GM12864 (cell line): ENCODE measurements at places on chromosomes 4 and X.

DNA sequence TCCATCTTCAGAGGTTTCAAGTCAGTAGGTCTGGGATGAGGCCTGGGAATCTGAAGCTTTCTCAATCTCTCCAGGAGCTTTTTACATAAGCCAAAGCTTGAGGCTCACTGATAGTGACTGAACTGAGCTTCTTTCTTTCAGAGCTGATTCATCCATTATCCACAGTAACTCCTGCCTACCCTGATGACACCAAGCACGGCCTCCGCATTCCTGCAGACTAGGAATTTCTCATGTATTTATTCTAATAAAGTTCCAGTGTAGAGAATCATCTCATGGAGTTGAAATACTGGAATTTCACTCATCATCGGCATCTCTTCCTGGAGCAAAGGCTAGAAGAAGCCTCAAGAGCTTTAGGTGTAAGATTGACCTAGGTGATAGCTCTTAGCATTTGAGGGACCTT, 12.1 kb upstream of the DCTD start:
- DNase-seq: no peak

DNA sequence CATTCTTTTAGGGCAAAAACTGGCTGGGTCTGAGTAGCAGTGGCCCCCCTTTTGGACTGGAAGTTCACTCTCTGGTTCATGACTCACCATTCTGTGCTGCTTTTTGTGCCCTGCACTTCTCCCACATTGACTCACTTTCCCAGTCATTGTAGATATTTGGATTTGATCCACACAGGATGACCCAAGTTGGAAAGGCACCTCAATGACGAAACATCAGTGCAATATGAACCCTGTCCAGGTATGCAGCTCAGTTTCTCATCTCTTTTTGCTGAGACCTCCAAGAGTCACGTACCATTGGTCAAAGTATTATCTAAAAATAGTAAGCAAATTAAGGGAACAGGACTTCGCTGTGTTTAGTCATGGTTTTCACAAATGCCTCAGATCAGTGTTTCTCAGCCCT, 92.7 kb downstream of the CBLL2 start:
- no peak for DNase-seq

- DNase-seq: no peak
These were observed 5.7 kb downstream of the ENOPH1 start for GRCh38 chr4:82436130-82436529.

- DNase-seq: no peak
These were observed 31.1 kb downstream of the NSD2 start for GRCh38 chr4:1902243-1902642.

GRCh38 chr4:5009796-5010195, 9.5 kb downstream of the CYTL1 start:
- no peak for DNase-seq

- no peak for DNase-seq
These were observed 301.7 kb upstream of the CPEB2 start for GRCh38 chr4:14700544-14700943.

DNA sequence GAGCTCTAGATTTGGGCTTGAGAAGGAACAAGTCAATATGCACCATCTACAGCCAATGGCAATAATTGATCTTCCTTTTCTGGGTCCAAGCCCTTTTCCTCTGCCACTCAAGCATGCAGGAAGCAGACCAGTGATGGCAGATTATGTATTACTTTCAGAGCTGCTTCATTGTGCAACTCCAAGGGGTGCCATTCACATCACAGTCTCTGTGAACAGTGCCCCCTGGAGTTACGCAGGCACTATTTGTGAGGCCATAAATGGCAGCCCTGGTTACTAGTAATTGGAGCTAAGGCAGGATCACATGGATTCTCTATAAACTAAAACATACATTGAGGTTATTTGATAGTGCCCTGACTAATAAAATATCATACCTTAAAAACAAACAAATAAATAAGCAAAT, 313.4 kb upstream of the SLC7A11 start:
- DNase-seq: no peak

DNA sequence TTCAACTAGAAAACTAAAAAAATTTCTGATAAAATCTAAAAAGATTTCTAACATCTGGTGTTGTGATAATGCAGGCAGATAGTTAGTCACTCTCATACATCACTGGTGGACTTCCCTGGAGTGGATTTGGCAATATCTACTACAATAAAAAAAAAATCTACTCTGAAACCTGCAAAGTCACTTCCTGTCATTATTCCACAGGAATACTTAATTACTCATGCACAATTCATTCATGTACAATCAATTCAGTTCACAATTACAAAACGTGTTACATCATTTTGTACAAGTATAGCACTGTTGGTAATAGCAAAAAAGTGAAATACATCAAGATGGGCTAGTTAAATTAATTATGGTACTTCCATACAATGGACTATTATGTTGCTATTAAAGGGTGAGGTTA, 16.5 kb upstream of the RHOH start:
- no peak for DNase-seq

GRCh38 chr4:55819634-55820033, at the start of gene EXOC1L:
Gene EXOC1L, plus strand, starts transcription at chr4:55819790. Its CDS starts 237 bp downstream, at chr4:55820027.
- DNase-seq: no peak

GRCh38 chr4:41572516-41572915, 34.6 kb downstream of the LIMCH1 start:
- no peak for DNase-seq

DNA sequence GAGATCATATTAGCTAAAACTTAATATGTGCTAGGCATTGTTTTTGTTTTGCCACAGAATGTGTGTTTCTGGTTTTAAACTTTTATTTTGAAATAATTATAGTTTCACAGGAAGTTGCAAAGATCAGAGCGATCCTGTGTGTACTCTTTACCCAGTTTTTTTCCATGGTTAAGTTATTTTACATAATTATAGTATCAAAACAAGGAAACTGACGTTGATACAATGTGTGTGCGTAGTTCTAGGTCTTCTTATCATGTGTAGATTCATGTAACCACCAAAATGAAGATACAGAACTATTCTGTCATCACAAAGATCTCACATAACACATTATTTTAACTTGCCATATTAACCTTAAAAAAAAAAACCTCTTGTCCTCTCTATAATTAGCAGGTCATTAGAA, 69.2 kb downstream of the BLTP1 start:
- no peak for DNase-seq

DNA sequence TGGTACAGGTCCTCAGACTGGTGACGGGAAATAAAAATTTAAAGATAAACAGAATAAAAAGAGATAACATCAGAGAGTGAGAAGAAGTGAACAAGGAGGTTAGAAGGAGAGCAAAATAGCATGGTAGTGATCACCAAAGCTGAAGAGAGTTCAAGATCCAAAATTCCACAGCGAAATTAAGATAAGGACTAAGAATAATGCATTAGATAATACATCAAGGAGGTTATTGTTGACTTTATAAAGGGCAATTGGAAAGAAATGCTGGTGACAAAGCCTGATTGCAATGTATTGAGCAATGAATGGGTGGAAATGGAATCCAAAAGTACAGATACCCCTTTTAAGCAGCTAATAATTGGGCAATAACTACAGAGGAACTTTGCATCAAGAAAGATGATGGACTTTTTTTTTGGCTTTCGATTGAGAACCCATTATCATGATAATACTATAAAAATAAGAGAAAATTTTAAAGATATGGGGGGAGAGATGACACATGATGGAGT, 101.6 kb upstream of the MAP9 start:
- no peak for DNase-seq

DNA sequence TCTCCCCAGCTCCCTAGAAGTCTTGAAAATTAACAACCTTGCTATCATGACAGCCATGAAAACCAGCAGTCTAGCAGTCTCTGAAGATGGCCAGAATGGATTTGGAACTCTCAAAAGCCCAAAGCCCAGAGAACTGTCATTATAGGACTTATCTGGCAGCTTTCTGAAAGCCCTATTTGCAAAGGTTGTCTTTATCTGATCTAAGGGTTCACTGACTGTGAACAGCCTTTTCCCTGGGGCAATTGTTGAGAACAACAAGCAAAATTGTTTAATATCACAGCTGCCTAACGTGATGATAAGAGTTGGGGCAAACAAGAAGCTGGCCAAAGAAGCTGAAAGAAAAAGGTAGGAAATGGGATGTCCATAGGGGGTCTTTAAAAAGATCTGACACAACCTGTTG, 20.9 kb upstream of the KLHL8 start:
- DNase-seq: no peak

GRCh38 chr4:78481180-78481579, 70.4 kb upstream of the ANXA3 start:
- DNase-seq: no peak

DNA sequence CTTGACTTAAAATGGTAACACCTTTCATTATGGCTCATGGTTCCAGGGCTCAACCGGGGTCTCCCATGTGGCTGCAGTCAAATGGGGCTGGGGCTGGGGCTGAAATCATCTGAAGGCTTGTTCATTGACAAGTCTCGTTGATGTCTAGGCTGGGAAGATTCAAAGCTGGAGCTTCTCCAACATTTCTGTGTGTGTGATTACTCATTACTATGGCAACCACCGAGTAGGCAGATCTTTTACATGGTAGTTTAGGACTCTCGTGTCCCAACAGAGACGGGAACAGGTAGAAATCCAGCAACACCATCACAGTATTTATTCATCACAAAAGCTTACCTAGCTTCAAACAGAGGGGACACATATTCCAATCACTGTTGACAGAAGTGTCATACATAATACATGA, 7.8 kb downstream of the YTHDC1 start:
- DNase-seq: no peak

- DNase-seq: no peak
These were observed 101.1 kb downstream of the TEX13C start for GRCh38 chrX:125420809-125421208.

GRCh38 chr4:52588771-52589591, 70.1 kb downstream of the USP46 start:
- DNase-seq: no peak

- DNase-seq: no peak
These were observed 921.3 kb downstream of the NLGN4X start for GRCh38 chrX:5307416-5307815.

GRCh38 chr4:55727746-55728145, 91.6 kb upstream of the NMU start:
- DNase-seq: no peak

DNA sequence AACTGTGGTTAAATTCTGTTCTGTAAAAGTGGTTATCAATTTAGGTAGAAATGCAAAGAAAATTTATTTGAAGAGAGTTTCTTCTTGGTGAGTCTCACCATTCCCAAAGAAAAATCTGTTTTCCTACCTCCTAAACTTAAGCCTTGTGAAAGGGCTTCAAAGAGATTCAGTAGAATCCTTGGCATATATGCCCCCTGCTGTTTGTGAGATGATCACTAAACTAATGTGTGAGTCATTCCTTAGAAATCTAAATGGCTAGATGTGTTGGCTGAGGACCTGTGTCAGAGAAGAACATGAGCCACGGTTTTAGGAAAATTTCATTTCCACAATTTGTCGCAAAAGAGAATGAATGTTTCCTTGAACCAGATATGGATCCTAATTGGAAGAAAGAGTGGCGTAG, 260.9 kb downstream of the SLC7A11 start:
- DNase-seq: no peak

DNA sequence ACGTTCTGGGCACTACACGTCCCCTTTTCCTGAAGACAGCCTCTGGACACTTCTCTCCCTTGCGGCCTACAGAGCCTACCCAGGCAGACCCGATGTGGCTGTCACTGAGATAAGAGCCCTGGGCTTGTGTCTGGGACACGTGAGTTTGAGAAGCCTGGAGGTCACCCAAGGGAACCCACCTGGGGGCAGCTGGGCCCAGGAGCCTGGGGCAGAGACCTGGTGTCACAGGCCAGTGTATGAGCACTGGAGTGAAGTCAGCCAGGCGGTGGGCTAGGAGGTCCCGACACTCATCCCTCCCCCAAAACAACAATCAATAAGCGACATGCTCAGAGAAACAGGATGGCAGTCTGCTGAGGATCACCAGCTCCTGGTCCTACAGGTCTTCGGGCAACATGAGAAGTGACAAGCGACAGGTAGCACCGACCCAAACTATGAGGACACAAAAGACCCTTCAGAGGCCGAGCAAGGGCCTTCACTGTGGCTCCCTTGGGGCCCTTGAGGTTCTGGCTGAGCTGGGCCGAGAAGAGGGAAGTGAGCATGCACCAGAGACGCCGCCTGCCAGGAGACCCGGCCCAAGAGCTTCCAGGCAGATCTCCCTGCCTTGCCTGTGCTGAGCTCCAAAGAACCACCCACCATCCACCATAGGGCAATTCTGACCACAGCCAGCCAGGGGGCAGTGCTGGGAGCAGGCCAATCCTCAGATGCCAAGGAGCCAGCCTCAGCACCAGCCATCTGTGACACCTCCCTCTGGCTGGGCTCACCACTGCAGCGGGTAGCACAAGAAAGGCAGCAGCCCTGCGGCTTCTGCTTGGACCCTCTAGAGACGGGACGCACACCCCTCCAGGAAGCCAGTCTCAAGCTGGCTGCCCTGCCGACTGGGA, 11.0 kb upstream of the DUSP9 start:
- no peak for DNase-seq

DNA sequence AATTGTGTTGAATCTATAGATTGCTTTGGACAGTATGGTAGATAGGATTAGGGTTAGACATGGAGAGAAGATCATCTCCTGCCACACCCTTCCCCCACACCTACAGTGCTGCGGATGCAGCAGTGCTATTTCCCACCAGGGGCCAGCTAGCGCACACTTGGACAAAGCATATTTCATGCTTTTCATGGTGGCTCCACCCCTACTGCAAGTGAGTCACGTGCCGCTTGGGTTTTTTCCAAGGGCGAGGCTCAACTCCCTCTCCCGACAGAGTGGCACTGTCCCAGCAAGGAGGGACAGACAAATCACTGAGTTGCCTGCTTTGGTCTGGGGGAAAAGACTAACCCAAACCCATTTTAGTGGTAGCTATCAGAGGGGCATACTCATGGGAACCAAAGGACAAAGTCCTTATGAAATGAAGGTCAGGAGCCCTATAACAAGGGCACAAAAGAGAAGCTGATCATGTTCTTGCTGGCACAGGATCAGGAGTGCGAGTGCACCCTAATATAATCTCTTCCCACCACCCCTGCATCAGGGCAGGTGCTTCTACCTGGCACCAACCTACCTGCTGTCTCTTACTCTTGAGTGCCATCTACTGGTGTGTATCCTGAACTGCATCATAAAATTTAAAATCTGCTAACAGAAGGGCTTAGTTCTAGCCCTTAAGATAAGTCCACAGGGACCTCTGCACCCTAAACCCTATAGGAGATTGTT, 55.1 kb upstream of the PGAM4 start:
- no peak for DNase-seq

DNA sequence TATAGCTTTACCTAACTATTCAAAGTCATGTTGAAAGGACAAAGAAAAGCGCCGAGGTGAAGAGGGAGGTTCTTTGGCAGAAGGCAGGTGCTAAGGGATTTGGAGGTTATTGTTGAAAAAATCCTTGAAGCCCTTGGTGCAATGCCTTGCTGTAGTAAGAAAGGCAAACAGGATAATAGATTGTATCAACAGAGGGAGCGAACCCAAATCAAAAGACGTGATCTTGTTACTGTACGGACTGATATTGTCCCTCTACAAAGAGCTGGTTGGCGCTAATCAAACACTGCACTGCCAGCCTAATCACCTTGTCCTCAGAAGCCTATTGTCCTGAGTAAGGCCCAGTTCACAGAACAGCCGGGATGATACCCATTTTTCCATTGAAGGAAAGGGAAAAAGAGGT, 182.9 kb downstream of the ZIC3 start:
- DNase-seq: no peak
